ENCODE measurements at places on chromosomes 7 and 10. TPM values are rescaled to one million over a fixed set of nuclear protein-coding genes. Genes with fewer than 3 reads are reported as not detected.

ZNF485 gene
- 0.46 TPM for polyA plus RNA-seq

MGAM2 gene
- 0.69 TPM for polyA plus RNA-seq

AMPH gene
- polyA plus RNA-seq: 0.23 TPM

GOLGA7B gene
- 1.4 TPM for polyA plus RNA-seq

GNGT1 gene
- not detected for polyA plus RNA-seq

SPRN gene
- not detected for polyA plus RNA-seq

WDFY4 gene
- polyA plus RNA-seq: 18.6 TPM

KLF14 gene
- not detected for polyA plus RNA-seq

IL2RA gene
- 0.60 TPM for polyA plus RNA-seq

OR6B1 gene
- polyA plus RNA-seq: not detected

DOCK4 gene
- polyA plus RNA-seq: 5.7 TPM

GRK5 gene
- 7.9 TPM for polyA plus RNA-seq

ARPC1B gene
- polyA plus RNA-seq: 313 TPM

VWDE gene
- polyA plus RNA-seq: not detected

INA gene
- not detected for polyA plus RNA-seq

ELFN1 gene
- polyA plus RNA-seq: 0.83 TPM

Measured in sigmoid colon (tissue), 7 donors.